ENCODE measurements at places on chromosomes 7 and 10. TPM values are rescaled to one million over a fixed set of nuclear protein-coding genes. Genes with fewer than 3 reads are reported as not detected.

The WDFY4 gene
- total RNA-seq = not detected

GRCh38 chr7:2621948-2622640 is 9.7 kb upstream of the TTYH3 start:
- DNase-seq = no peak

GRCh38 chr7:139725077-139725476 is 52.7 kb downstream of the HIPK2 start:
- no peak for DNase-seq

- DNase-seq = no peak
These were observed 38.8 kb downstream of the GSDME start for GRCh38 chr7:24718431-24718831.

DNA sequence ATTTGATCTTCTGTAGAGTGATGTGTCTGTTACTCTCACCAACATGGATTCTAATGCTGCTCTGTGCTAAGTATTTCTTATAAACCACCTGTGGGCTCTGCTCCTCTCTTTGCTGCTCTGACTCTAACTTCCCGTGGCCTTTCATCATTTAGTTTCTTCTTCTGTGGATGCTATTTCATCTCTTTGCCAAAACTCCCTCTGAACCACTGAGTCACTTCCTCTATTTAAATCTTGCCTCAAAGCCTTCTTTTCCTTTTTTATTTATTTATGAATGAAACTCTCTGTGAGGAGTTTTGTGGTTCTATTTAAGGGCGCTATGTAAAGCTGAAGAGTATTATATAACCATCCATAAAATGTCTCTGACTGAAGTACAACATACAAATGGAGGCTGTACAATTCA is 538.5 kb downstream of the SUGCT start:
- no peak for DNase-seq

DNA sequence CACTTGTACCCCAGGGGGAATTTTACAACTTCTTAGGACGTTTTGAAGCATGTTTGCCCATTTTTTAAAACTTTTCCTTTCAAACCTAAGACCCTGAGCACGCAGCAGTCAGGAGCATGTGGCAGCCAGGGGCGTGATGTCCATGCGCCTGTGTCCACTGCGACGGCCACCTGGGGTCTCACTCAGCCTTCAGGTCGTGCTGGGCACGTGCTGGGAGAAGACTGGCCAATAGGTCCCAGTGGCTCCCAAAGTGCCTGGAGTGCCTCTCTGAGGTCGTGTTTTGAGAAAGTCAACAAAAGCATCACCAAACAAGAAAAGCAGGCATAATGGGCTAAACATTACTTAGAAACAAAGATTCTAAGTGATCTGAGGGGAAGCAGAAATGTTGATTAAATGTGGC is 14.8 kb downstream of the LRRC27 start:
- no peak for DNase-seq

DNA sequence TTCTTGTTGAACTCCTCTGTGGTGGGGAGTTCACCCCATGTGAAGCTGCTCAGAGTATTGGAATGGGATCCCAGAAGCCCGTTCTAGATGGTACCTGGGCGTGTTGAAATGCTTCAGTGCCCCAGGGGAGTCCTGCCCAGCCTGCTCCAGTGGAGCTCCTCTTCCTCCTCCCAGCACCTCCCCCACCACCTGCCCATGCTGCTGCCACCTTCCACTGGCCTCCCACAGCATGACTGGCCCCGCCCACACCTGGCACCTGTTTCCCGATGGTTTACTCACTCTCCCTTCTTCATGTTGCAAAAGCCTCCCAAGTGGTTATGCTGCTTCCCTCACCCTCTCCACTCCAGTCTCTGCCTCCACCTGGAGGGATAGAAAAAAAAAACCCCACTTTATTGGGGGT is 32.2 kb upstream of the PCBD1 start:
- DNase-seq = no peak

- no peak for DNase-seq
These were observed 867.9 kb downstream of the NRG3 start for GRCh38 chr10:82742898-82743297.

DNA sequence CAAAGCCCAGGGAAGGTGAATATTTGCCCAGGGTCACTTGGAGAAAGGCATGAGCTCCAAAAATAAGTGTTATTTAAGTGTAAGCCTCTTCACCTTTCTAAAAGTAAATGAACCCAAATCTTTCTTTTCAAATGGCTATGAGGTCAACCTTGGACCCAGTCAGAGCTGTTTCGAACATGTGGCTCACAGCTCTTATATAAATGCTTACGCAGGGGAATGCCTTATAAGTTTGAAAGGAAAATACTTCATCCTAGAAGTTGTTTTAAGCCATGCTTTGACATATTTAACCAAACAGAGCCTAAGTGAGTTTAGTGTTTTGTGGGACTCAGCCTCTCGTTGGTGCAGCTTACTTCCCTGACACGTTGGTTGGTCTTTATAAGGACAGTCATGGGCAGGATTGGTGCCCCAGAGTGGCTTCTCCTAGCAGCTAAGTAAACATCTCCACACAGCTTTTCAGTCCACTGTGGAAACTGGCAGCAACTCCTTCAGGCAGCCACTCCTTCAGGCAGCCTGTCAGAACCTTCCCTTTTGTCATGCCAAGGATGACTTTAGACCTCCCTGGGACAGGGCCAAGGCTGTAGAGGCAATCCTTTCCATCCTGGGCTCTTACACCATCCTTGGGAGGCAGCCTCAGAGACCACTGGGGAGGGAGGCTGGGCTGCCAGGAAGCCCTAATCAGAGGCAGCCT is 43.6 kb downstream of the MINDY4 start:
- no peak for DNase-seq

Measured in kidney epithelial cell (primary cell).